ENCODE measurements at places on chromosomes 3 and 15. TPM values are rescaled to one million over a fixed set of nuclear protein-coding genes. Genes with fewer than 3 reads are reported as not detected.

- H3K27me3 ChIP-seq, result no peaks in the 10 kb centered on the region
- H3K27ac ChIP-seq, result no peak overlapping the region
- DNase-seq, result no peak
- no peaks in the 10 kb centered on the region for H3K4me1 ChIP-seq
Measured at GRCh38 chr3:60391292-60391691, 860.0 kb downstream of the FHIT start.

DNA sequence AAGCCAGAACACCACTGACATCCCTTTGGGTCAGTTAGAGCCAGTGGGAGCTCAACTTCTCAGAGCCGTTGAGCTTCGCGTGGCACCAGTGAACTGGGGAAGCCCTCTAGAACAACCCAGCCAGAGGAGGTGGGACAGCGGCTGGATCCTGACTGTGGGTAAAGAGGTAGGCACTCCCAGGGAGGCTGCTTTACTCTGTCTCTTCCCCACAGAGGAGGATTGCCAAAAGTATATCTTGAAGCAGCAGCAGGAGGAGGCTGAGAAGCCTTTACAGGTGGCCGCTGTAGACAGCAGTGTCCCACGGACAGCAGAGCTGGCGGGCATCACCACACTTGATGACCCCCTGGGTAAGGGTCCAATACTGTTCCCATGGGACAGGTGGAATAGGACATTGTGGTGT, 1.2 kb downstream of the MYD88 start:
- no peaks in the 10 kb centered on the region for H3K27me3 ChIP-seq
- no peak for DNase-seq
- peaks cover 22% of the 10 kb centered on the region for H3K36me3 ChIP-seq
- no peak overlapping the region for H3K27ac ChIP-seq

DNA sequence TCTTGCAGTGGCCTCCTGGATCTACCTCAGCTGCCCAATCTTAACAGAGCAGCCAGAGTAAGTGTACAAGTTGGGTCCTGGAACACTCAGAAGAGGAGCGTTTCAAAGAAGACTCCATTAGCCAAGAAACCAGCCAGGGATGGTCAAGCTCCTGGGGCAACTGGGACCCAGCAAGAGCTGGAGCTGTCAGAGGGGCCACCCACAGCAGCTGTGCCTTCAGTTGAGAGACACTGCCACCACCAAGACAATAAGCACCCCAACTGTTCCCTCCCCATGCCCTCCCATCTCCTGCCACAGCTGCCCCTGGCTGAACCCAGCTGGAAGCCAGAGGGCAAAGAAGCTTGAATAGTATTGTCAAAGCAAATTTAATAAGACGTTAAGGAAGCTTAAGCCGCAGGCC, 110.6 kb upstream of the TLE3 start:
- no peaks in the 10 kb centered on the region for H3K27me3 ChIP-seq
- no peak overlapping the region for H3K4me3 ChIP-seq
- H3K4me1 ChIP-seq, result no peaks in the 10 kb centered on the region
- no peaks in the 10 kb centered on the region for H3K36me3 ChIP-seq
- DNase-seq, result no peak

DNA sequence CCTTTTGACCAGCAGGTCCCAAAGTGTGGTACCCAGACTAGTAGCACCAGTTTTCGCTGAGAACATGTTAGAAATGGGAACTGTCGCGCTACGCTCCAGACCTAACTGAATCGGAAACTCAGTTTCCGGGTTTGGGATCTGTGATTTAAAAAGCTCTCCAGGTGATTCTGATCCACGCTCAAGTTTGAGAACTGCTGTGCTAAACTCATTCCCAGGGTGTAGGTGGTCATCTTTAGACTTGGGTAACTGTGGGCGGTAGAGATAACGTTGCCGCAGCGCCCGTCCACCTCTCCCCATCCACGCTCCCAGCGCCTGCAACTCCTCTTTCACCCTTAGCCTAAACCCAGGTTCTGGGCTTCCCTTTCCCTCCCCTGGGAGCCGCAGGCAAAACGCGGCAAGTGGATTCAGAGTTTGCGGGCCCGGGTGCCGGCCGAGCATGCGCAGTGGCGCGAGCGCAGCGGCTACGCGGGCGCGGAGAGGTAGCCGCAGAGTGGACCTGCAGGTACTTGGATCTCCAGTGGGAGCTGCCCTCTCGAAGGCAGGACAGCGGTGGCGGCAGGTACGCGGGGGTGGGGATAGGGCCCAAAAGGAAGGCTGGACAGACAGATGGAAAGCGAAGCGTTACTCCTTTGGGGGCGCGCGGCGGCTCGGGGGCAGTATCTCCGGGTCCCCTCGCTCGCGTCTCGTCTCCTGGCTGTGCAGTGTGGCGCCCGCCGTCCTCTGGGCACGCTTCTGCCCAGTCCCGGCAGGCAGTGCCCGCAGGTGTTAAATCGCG, at the start of gene PLS1:
Gene PLS1 (plus strand): TSS at position 443 of the 775 bp plus-strand sequence. CDS start 67,845 bp downstream, outside the sequence.
- no peaks in the 10 kb centered on the region for H3K36me3 ChIP-seq
- DNase-seq, result peak; percentile 91
- H3K4me3 ChIP-seq, result peak within 1 kb of the TSS; percentile 89
- peak within 1 kb of the TSS; percentile 63 for H3K27ac ChIP-seq
- peaks cover 10% of the 10 kb centered on the region for H3K4me1 ChIP-seq

DNA sequence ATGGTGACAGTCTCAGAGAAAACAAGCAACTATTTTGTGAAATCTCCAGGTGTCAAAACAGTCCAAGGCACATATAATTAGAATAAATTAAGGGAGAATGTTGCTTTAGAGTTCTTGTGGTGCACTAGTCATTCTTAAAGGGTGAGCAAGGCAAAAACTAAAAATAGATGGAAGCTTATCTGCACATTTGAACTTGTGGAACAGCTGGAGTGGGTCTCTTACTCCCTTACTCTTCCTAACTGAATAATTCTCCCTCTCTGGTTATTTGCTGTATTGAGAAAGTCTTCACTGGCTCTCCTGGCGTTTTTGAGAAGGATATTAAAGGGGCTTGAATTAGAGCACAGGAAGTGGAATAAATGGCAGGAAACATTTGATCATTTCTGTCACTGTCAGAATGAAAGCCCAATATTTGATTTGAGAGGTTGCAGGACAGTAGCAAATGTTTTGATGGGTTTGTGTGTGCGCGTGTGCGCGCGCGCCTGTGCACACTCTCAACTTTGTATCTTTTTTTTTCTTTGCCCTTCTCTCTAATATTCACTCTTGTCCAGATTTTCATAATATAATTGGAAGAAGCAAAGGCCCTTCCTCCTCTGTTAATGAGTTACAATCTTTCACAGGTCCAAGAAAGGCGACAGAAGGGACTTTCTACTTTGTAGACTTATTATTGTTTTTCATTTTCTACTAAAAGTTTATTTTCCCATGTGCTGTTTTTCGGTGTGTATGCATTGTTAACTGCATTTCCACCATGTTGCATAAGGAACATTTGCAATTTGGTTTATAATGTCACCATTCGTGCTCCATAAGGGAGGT, 40.9 kb downstream of the AKAP13 start:
- no peaks in the 10 kb centered on the region for H3K27me3 ChIP-seq
- no peaks in the 10 kb centered on the region for H3K36me3 ChIP-seq
- no peak overlapping the region for H3K27ac ChIP-seq
- no peak overlapping the region for H3K4me3 ChIP-seq

GRCh38 chr3:64143409-64144130, 81.7 kb downstream of the PRICKLE2 start:
- H3K36me3 ChIP-seq, result no peaks in the 10 kb centered on the region
- no peak overlapping the region for H3K27ac ChIP-seq
- H3K27me3 ChIP-seq, result no peaks in the 10 kb centered on the region
- no peak overlapping the region for H3K4me3 ChIP-seq
- no peaks in the 10 kb centered on the region for H3K4me1 ChIP-seq
- DNase-seq, result no peak

DNA sequence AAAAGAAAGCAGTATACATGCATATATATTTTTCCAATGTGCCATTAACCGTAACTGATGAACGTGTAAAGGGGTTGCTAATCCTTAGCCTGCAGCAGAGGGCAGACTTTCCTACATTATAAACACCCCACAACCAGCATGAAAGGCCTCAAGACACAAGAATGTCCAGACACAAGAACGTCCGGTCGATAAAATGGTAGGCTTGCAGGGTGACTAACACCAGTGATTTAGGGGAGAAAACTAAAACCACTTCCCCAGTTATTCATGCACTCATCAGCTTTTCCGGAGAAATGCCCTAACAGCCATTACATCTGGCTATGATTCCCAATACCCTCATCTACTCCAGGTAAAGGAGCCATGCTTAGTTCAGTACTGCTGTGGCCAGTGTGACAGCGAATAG, 57.4 kb downstream of the LRTM1 start:
- no peak overlapping the region for H3K27ac ChIP-seq
- H3K4me1 ChIP-seq, result no peaks in the 10 kb centered on the region
- no peaks in the 10 kb centered on the region for H3K27me3 ChIP-seq
- no peak for DNase-seq
- H3K4me3 ChIP-seq, result no peak overlapping the region

DNA sequence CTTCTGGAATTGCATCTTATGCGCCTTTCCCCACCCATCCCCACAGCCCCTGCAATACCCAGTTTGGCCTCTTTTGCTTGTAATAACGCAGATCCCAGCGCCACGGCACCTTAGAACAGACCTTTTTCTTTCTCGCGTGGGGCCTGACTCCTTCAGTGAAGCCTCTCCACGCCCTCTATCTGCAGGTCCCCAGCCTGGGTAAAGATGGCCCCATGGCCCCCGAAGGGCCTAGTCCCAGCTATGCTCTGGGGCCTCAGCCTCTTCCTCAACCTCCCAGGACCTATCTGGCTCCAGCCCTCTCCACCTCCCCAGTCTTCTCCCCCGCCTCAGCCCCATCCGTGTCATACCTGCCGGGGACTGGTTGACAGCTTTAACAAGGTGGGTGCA, 594 bp downstream of the CRELD1 start:
- H3K27ac ChIP-seq, result peak overlapping the region; percentile 89
- peaks cover 4% of the 10 kb centered on the region for H3K36me3 ChIP-seq
- H3K4me3 ChIP-seq, result peak overlapping the region; percentile 86
- peaks cover 28% of the 10 kb centered on the region for H3K4me1 ChIP-seq
- H3K27me3 ChIP-seq, result no peaks in the 10 kb centered on the region

GRCh38 chr3:81741216-81741615, 20.2 kb downstream of the GBE1 start:
- H3K27ac ChIP-seq, result no peak overlapping the region
- no peak for DNase-seq
- peaks cover 8% of the 10 kb centered on the region for H3K4me1 ChIP-seq
- peaks cover 10% of the 10 kb centered on the region for H3K36me3 ChIP-seq
- no peaks in the 10 kb centered on the region for H3K27me3 ChIP-seq
- no peak overlapping the region for H3K4me3 ChIP-seq

GRCh38 chr15:39429898-39430357, 151.0 kb upstream of the THBS1 start:
- no peak overlapping the region for H3K27ac ChIP-seq
- H3K36me3 ChIP-seq, result peaks cover 2% of the 10 kb centered on the region
- peaks cover 47% of the 10 kb centered on the region for H3K27me3 ChIP-seq
- H3K4me3 ChIP-seq, result no peak overlapping the region

DNA sequence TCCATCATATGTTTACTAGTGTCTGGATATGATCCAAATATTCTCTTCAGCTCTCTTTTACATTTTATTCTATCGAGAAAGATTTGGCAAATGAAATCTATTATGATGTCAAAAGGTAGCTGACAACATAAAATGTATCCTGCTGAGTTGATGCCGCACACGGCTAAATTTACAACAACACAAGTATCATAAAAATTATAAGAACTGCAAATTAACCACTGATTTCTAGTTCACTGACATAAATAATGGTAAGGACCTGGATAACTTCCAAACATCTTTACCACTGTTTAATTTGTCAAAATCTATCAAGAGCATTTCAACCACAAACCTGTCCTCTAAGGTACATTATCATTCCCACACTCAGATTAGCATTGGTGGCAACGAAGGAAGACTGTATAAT, 244.5 kb downstream of the FOXP1 start:
- H3K36me3 ChIP-seq, result peaks cover 23% of the 10 kb centered on the region
- no peaks in the 10 kb centered on the region for H3K27me3 ChIP-seq
- H3K4me3 ChIP-seq, result no peak overlapping the region
- DNase-seq, result no peak
- no peak overlapping the region for H3K27ac ChIP-seq

DNA sequence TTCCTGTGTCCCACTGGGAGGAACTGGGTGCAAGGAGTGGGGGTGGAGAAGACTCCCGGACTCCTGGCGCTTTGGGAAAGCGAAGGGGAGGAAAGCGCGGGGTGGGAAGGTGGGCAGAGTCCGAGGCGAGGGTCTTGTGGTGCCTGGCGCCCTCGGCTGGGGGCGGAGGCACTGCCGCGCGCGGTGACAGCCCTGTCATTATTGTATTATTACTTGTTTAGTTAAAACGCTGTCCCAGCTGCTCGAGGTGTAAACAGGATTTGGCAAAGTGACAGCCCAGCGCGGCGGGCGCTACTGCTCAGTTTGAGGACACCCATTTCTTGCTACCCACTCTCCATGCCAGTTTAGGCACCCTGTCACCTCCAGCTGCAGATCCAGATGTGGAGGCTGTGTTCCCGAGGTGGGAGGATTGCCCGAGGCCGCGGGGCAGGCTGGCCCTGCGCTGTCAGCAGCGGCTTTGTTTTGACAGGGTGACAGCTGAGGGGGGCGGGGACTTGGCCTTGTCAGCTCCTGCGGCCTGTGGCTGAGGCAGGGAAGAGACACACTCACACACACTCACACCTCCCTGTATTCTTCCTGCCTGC, 1.0 kb downstream of the KAT2B start:
- H3K4me1 ChIP-seq, result peaks cover 59% of the 10 kb centered on the region
- peak overlapping the region; percentile 94 for H3K27ac ChIP-seq
- DNase-seq, result peak; percentile 90
- H3K27me3 ChIP-seq, result no peaks in the 10 kb centered on the region
- no peaks in the 10 kb centered on the region for H3K36me3 ChIP-seq

DNA sequence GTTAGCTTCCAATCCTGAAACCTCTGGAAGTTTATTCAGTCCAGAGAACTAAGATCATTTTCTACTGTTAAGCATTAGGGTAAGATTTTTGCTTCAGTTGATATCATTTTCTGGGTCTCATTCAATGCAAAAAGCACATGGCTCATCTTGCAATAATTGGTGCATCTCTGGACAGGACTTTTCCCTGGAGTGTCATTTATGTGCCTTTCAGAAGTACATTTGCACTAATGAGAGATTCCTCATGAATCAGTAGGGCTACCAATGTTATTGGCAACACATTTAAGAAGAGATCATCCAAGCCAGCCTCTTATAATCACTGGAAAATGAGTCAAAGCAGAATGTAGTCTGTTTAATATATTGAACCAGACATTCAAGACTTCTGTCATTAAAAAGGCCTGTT, 224.2 kb upstream of the CHRNA7 start:
- no peaks in the 10 kb centered on the region for H3K4me1 ChIP-seq
- H3K27ac ChIP-seq, result no peak overlapping the region
- no peaks in the 10 kb centered on the region for H3K27me3 ChIP-seq
- H3K36me3 ChIP-seq, result no peaks in the 10 kb centered on the region

- H3K4me3 ChIP-seq, result no peak overlapping the region
- no peak overlapping the region for H3K27ac ChIP-seq
- no peaks in the 10 kb centered on the region for H3K27me3 ChIP-seq
- no peak for DNase-seq
- H3K36me3 ChIP-seq, result no peaks in the 10 kb centered on the region
- no peaks in the 10 kb centered on the region for H3K4me1 ChIP-seq
Measured at GRCh38 chr3:19888428-19889152, 45.4 kb downstream of the EFHB start.

- no peak overlapping the region for H3K27ac ChIP-seq
- H3K4me3 ChIP-seq, result no peak overlapping the region
- DNase-seq, result no peak
- H3K36me3 ChIP-seq, result no peaks in the 10 kb centered on the region
Measured at GRCh38 chr15:32824777-32825176, 107.0 kb downstream of the GREM1 start.

- H3K4me1 ChIP-seq, result no peaks in the 10 kb centered on the region
- H3K4me3 ChIP-seq, result no peak overlapping the region
- H3K36me3 ChIP-seq, result no peaks in the 10 kb centered on the region
Measured at GRCh38 chr3:25581823-25582222, 82.9 kb downstream of the TOP2B start.

CORO2B gene
- total RNA-seq, result 0.19 TPM

MUSTN1 gene
- total RNA-seq, result 1.1 TPM

CFAP161 gene
- total RNA-seq, result not detected

SYNPR gene
- total RNA-seq, result not detected

XCR1 gene
- 0.05 TPM for total RNA-seq

STRA6 gene
- not detected for total RNA-seq

TGM4 gene
- total RNA-seq, result not detected

TNNC1 gene
- total RNA-seq, result 3.0 TPM
